ENCODE measurements at places on chromosomes 1 and 21. TPM values are rescaled to one million over a fixed set of nuclear protein-coding genes. Genes with fewer than 3 reads are reported as not detected.
A peak's percentile ranks its signal among the peaks of the same experiment; 100 is the strongest.

DNA sequence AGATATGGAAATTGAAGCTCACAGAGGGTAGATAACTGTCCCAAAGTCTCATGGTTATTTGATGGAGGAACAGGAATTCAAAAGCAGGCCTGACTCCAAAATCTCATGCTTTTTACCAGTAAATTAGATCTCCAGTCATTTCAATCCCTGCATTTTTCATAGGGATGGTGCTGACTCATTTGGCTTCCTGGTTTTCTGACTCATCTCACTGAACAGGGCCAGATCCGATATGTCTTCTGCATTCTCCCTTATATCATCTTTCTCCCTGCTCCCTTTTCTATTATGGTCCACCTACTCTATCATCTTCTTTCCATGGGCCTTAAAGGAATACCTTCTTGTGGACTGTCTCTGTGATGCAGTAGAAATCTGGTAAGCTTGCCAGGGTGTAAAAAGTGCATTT, 187.2 kb downstream of the FGGY start:
- DNase-seq: no peak

DNA sequence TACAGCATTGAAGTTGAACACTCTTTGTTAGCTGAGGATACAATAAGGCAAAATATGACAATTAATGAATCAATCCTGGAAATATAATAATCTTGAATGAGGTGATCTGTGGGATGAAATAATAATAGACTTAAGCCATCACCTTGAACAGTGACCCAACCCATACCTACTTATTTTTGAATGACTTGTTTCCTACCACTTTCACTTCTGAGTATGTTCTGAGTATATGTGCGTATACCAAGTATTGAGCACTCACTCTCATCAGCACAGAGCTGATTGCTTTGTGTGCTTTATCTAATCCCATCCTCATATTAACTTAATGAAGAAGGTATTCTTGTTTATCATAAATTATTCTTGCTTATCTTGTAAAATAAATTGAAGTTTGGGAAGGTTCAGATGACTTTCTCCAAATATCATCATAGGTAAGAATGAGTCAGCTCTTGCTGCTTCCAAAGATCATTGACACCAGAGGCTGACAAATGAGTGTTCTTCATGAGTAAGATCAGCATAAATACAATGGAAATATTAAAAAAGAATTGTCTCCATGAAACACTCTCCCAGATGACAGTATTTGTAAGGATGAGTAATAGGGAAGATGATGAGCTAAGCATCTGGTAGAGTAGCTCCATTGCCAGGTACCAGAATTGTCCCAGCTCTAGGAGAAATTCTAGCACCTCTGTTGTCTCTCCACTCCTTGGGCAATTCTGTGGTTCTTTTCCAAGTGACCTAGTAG, 198.1 kb upstream of the KIAA0040 start:
- DNase-seq: no peak

The SMIM1 gene
- polyA plus RNA-seq: 4.6 TPM

GRCh38 chr1:215022741-215023141, 59.8 kb upstream of the KCNK2 start:
- peak; percentile 5 for DNase-seq

GRCh38 chr1:154178911-154179811, 12.7 kb downstream of the TPM3 start:
- no peak for DNase-seq

- no peak for DNase-seq
These were observed 35.8 kb upstream of the GRIK3 start for GRCh38 chr1:37070126-37070525.

The GPR25 gene
- polyA plus RNA-seq: not detected

The HMCN1 gene
- polyA plus RNA-seq: 53.8 TPM

The TPTE gene
- polyA plus RNA-seq: not detected

The PDZK1 gene
- polyA plus RNA-seq: 2.5 TPM

DNA sequence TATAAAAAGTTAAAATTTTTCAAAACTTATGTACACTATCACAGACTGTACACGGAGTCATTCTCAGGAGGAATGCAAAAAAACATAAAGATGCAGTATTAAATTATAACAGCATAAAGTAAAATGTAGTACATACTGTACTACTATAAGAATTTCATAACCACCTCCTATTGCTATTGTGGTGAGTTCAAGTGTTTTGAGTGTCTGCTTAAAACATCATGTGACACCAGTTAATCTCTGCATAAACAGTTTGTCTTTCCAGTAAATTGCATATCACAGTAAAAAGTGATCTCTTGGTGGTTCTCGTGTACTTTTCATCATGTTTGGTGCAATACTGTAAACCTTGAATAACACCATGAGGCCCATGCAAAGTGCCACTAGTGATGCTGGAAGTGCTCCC, 45.2 kb downstream of the SDCCAG8 start:
- no peak for DNase-seq

GRCh38 chr1:77146270-77146669, 73.0 kb downstream of the PIGK start:
- DNase-seq: no peak

GRCh38 chr1:219031809-219032208, 141.9 kb upstream of the LYPLAL1 start:
- no peak for DNase-seq

The TMCO1 gene
- 136 TPM for polyA plus RNA-seq

GRCh38 chr1:25694167-25695007, 77.8 kb downstream of the MAN1C1 start:
- DNase-seq: peak; percentile 63

DNA sequence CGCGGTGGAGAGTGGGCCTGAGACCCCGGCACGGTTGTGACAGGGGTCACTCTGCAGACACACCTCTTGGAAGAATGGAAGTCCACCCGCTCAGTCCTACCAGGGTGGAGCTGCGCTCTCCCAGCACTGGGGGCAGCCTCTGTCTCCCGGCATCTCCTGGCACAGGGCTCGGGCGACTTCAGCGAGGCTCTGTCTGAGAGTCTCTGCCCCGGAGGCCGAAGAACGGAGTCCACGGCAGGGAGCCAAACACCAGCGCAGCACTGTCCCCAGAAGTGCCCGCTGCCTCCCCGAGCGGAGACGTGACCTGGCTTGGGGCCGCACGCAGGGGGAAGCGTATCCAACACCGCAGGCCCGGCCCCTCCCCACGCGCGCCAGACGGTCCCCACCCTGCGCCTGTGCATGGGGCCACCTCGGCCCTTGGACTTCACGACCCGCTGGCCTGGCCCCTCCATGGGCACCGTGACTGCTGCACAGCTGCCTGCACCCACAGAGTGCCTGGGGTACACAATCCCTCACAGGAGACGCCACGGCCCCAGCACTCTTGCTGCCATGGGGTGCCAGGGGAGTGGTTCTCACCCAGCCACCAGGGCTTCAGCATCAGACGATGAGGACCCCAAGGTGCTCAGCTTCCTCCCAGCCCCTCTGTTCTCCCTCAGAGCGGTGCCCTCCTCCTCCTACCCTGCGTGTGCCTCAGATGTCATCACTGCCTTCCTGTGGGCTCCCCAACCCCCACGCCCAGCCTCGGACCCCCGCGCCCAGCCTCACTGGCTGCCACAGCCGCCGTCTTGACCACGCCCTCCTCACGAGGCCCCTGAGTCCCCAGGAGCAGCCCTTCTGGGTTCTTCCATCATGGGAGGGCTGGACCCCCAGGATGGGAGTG, 14.9 kb upstream of the RNF223 start:
- no peak for DNase-seq

DNA sequence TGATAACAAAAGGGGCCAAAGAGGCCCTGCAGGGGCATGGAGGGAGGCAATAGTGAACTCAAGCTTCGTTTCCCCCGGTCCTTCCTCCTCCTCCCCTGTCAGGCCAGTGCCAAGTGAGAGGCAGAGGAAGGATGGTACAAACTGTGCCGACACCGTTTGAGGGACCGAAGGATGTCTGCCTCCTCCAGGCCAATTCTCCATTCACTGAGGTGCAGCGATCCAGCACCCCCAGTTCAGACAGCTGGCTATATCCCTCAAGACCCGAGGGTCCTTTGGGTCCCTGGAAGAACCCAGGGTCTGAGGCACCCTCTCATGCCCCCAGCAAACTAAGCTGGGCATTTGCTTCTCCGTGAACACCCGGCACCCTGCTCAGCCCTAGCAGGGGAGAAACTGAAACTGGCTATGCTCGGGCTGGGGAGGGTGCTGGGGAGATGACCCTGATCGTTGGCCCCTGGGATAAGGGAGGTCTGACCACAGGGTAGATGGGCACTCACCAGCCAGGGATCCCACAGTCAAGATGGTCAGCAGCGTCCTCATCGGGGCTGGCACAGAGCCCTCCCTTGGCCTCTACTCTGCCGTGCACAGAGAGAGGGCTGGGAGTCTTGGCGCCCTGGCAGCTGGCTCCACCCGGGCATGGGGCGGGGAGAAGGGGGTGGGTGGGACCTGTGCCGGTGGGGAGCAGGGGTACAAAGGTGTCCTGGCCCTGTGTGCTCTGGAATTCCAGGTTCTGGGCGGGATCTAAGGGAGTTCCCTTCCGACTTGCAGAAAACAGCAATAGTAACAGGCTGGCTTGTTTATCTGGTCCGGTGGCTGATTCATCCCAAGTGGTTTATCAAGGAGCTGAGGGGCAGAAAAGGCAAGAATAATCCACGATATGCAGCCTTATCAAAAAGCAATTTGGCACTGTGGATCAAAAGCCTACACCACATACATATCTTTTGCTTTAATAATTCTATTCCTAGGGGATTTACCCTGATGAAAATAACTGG, at the start of gene IL22RA1:
Gene IL22RA1, minus strand, starts transcription at position 595 of the 989 bp plus-strand sequence. Its CDS starts 58 bp downstream, at position 537.
- no peak for DNase-seq

The ATP1A2 gene
- 8.7 TPM for polyA plus RNA-seq

GRCh38 chr1:233689017-233689747, 75.3 kb downstream of the KCNK1 start:
- DNase-seq: no peak

DNA sequence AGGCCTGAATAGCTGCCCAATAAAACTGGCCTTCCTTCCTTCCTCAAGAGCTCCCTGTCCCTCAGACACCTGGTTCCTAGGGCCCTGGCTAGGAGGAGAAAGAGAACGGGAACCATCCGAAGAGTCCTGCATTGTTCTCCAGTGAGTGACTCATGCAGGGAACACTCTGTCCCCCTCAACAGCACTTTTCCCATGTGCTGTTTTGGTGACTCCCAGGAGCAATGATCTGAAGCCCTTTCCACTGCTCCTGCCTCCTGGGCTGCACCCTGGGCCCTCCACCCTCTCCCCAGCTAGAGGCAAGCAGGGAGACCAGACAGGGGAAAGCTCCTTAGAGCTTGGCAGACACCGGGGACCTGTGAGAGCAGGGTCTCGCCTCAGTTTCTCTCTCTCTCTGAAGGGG, 18.9 kb downstream of the TNNT2 start:
- no peak for DNase-seq

GRCh38 chr1:221227872-221228337, 348.7 kb downstream of the HLX start:
- no peak for DNase-seq

The HEYL gene
- polyA plus RNA-seq: 32.7 TPM

- DNase-seq: no peak
These were observed 597.7 kb upstream of the ZP4 start for GRCh38 chr1:238488401-238488800.

- DNase-seq: no peak
These were observed 62.9 kb upstream of the EDN2 start for GRCh38 chr1:41547336-41547735.

GRCh38 chr1:192575499-192576189, at the start of gene RGS1:
Gene RGS1 (plus strand): TSS chr1:192575773. CDS start chr1:192575793, 20 bp downstream.
- DNase-seq: no peak

The PIK3R3 gene
- 22.5 TPM for polyA plus RNA-seq

DNA sequence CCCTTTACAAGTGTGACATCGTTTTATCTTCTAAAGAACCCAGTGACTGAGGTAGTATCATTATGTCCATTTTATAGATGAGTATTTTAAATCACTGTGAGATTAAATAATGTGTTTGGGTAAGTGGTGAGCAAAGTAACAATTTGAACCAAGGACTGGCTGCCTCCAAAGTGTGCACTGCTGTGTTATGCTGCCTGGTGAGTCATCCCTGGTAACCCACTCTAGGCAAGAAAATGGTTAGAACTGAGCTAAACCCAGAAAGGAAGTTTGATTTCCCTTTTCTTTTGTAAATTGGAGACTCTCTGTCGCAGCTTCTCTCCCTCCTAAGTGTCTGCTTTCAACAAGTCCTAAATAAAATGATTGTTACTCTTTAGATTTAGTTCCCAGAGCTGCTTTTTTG, 342.8 kb upstream of the KAZN start:
- DNase-seq: no peak

DNA sequence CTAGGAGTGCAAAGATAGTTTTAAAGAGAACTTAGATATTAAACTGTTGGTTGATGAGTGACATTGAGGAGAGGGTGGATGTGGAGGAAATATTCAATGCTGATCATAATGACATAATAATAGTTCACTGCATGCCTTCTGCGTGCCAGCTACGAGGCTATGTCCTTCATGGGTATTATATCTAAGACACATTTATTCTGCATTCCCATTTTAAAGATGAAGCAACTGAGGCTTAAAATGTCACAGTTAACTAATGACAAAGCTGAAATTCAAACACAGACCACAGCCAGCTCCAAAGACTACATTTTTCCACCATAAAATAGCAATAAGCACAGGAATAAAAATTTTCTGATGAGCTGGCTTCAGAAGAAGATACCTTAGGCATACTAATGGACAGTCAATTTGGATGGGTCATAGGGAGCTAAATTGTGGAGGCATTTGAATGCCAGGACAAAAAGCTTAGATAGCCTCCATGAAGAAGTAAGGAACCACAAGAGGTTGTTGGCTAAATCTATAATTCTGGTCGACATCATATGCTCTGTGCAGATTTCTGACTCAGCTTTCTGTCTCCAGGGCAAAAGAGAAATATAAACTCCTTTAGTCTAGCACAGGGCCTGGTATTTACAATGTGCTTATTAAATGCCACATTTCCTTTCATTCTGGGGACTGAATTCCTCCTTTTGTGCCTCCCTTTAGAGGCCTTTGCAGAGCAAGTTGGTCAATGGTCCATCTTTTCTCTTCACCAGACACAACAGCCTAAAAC, 71.2 kb upstream of the NRIP1 start:
- no peak for DNase-seq

DNA sequence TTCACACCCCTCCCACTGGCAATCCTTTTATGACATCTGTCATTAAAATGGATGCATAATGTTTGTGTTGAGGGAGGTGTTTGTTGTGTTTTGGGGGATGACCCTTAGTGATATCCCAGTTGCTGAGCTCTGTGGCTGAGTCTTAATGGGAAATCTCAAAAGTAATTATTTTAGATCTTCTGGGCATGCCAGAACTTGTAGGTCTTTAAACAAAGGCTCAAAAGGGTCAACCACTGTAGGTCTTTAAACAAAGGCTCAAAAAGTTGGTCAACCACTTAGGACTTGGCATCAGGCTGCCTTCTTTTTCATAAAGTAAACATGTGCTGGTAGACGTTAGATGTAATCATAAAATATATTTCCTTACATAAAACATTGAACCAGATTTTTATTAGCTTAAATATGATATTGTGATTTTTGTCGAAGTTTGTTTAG, 78.0 kb downstream of the CDC14A start:
- DNase-seq: peak; percentile 17

DNA sequence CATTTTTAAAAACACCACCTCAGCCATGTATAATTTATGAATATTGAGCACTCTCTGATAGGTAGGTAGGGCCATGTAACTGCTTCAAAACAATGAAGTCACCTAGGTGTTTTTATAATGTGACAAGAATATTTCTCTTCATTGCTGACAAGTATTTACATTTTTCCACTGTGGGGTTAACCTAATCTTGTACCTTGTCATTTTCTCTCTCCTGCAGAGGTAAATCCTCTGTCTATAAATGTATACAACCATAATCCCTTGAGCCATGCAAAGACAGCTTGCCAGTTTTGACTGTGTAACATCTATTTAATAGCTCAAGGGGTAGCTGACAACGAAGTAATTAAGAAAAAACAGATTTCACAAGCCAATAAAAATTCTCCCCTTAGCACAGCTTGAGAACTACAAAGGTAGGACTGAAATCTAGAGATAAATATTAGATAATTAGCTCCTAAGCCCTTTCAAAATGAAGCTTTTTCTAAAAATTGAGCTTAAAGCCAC, 137.6 kb upstream of the POGK start:
- DNase-seq: no peak

The LCE3E gene
- polyA plus RNA-seq: not detected

All from right lung (tissue), 10 donors.